A549 treated with GW870086 at 1 μM for 4 hours (cell line): ENCODE measurements at places on chromosomes 13 and 19. TPM values are rescaled to one million over a fixed set of nuclear protein-coding genes. Genes with fewer than 3 reads are reported as not detected.

FBXO17 gene
- 64.1 to 85.5 TPM (median 79.4 TPM) in 5 replicates for total RNA-seq

LRRC25 gene
- not detected in 5 replicates for total RNA-seq

PLPPR2 gene
- 7.3 to 10.9 TPM (median 9.5 TPM) in 5 replicates for total RNA-seq

LSR gene
- total RNA-seq: 8.0 to 13.1 TPM (median 9.4 TPM) in 5 replicates
